Aortic smooth muscle cell (primary cell): ENCODE measurements at places on chromosomes 3 and 15. TPM values are rescaled to one million over a fixed set of nuclear protein-coding genes. Genes with fewer than 3 reads are reported as not detected.

CFAP100 gene
- not detected in 2 replicates for total RNA-seq

GHSR gene
- not detected in 2 replicates for total RNA-seq

IL17RD gene
- 0.26 and 0.56 TPM in 2 replicates for total RNA-seq

CCR3 gene
- total RNA-seq = not detected in 2 replicates

GRM7 gene
- total RNA-seq = 0.06 TPM in 1 of 2 replicates, not detected in the other

MNS1 gene
- total RNA-seq = 3.5 and 4.0 TPM in 2 replicates

AGTR1 gene
- 0.37 and 0.40 TPM in 2 replicates for total RNA-seq

ACVR2B gene
- 1.6 and 2.4 TPM in 2 replicates for total RNA-seq

PYDC2 gene
- total RNA-seq = 0.68 TPM in 1 of 2 replicates, not detected in the other

WNT5A gene
- 39.0 and 85.9 TPM in 2 replicates for total RNA-seq

FEZF2 gene
- not detected in 2 replicates for total RNA-seq

SCG3 gene
- not detected in 2 replicates for total RNA-seq
